ENCODE measurements at places on chromosomes 16 and 17. TPM values are rescaled to one million over a fixed set of nuclear protein-coding genes. Genes with fewer than 3 reads are reported as not detected.

- no peak for DNase-seq
Measured at GRCh38 chr17:6340708-6341107, 94.2 kb downstream of the AIPL1 start.

TVP23A gene
- 0.22 TPM for total RNA-seq

DNA sequence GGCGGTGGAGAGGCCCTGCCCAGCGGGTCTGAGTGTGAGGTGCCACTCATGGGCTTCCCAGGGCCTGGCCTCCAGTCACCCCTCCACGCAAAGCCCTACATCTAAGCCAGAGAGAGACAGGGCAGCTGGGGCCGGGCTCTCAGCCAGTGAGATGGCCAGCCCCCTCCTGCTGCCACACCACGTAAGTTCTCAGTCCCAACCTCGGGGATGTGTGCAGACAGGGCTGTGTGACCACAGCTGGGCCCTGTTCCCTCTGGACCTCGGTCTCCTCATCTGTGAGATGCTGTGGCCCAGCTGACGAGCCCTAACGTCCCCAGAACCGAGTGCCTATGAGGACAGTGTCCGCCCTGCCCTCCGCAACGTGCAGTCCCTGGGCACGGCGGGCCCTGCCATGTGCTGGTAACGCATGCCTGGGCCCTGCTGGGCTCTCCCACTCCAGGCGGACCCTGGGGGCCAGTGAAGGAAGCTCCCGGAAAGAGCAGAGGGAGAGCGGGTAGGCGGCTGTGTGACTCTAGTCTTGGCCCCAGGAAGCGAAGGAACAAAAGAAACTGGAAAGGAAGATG is 11.2 kb downstream of the VASN start:
- DNase-seq: no peak

DNA sequence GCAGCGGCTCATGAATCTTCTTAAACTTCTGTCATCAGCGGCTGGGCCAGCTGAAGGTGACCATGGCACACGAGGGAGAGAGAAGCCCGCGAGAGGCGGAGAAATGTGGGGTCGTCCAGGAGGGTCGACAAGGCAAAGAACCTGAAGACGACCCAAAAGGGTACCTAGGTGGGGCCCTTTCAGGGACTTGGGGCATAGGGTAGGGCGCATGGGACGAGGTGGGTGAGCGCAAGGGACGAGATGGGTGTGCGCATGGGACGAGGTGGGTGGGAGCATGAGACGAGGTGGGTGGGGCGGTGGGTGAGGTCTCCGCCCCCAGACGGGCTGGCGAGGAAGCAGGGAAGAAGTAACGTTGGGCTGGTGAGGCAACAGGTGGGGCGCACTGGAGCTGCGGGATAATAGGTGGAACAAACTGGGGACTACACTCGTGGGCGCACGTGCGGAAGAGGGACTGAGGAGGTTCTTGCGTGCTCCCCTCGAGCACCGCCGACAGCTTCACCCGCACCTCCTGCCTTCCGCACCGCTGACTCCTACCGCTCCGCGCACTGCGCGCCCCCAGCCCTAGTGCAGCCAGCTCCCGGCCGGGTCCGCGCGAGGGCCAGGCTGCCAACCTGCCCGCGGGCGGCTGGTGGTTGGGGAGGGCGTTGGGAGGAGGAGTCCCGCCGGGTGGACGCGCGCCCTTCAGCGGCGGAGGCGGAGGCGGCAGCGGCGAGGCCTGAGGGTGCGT is 23.2 kb upstream of the CRYM start:
- DNase-seq: peak; percentile 68

DNA sequence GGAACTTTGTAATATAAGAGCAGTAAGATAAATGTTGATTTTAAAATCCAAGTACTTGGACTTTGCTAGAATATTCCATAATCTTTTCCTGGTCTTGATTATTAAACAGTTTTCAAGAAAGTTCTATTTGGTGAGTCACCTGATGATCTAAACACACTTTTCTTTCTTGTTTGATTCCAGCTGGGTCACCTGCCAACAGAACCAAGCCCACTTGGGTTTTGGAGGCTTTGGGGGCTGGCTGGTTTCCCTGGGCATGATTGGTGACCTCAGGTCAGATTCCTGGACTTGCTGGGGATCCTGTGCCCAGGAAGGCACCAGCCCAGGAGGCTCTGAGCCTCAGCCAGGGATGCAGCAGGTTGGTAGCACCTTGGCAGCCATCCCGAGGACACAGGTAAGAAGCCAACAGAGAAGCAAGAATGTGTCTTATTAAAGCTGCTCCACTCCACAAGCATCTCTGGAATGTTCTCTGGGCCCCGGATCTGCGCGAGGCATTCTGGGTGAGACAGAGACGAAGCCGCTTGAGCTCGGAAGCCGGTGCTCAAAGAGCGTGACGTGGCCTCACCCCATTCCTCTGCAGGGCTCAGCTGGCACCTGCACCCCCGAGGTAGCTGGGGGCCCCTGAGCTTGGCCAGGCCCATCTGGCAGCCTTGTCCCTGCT is 3.1 kb upstream of the TEX19 start:
- DNase-seq: no peak

TP53TG3C gene
- 0.58 TPM for total RNA-seq

- no peak for DNase-seq
Measured at GRCh38 chr17:48335858-48336500, 94.0 kb downstream of the SKAP1 start.
